ENCODE measurements at places on chromosomes 3 and 15. TPM values are rescaled to one million over a fixed set of nuclear protein-coding genes. Genes with fewer than 3 reads are reported as not detected.

Gene CCR3
- polyA plus RNA-seq: not detected

Gene ZNF662
- 1.5 TPM for polyA plus RNA-seq

Gene CLK3
- 60.9 TPM for polyA plus RNA-seq

Gene SLC51B
- polyA plus RNA-seq: 242 TPM

- no peak for DNase-seq
Observed at GRCh38 chr3:178964551-178964950, 107.1 kb downstream of the ZMAT3 start.

DNA sequence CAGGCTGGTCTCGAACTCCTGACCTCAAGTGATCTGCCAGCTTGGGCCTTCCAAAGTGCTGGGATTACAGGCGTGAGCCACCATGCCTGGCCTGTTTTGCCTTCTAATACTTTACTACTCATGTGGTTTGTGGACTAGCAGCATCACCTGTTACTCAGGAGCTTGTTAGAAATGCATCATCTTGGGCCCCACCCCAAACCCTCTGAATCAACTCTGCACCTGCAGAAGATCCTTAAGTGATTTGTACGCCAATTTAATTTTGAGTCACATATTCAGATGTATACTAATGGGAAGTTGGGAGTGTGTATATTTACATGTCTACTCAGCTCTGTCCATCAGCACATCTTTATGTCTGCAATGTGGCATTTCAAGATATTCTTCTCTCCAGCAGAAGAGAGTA is 6.1 kb downstream of the TBC1D21 start:
- no peak for DNase-seq

GRCh38 chr15:66494262-66494661 is 3.3 kb downstream of the SNAPC5 start:
- no peak for DNase-seq

DNA sequence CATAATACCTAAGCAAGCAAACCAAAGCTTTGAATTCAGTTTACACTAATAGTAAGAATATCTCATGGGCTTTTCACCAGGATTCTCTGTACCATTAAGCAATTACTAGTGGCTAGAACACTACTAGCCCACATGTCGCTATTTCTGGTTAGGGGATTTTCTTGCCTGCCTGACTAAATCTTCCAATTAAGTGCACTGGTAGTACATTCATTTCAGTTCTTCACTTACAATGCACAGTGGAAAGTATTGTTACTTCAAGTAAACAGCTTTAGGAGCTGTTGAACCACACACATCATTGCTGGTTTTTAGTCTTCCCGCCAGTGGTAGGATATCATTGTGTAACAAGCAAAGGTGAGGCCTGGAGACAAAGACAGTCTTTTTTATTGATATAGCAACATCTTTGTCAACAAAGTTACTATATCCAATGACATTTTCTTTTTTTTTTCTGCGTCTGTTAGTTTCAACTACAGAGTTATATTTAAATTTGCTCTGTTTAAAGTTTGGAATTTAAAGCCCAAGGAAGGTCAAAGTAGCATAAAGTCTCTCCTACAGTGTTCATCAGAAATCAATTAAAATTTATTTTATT is 826.8 kb upstream of the NR2F2 start:
- DNase-seq: no peak

GRCh38 chr15:70299931-70300869 is 202.5 kb upstream of the TLE3 start:
- DNase-seq: peak; percentile 92

GRCh38 chr3:49104427-49105291 is at the start of gene QARS1:
TSS of gene QARS1 (minus strand) at chr3:49104757. CDS start at chr3:49104733, 24 bp downstream.
- peak; percentile 95 for DNase-seq

- peak; percentile 70 for DNase-seq
Observed at GRCh38 chr3:73571238-73571794, 53.4 kb downstream of the PDZRN3 start.

- DNase-seq: no peak
Observed at GRCh38 chr3:190497811-190498210, 16.1 kb upstream of the IL1RAP start.

DNA sequence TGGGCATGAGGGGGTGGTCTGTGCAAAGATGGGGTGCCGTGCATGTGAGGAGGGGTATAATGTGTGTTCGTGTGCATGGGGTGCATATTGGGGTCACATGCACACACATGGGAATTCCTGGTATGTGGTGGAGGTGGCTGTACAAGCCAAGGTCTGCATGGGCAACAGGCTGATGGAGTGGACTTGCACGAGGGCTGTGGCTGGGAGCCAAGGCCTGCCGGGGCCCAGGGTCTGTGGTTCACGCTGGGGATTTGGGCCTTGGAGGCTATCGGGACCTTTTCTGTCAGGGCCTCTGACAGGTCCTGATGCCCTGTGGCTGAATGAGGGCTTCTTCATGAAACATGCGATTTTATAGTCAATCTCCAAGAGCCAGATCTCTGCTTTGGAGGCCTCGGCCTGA is 9.8 kb upstream of the PLXND1 start:
- no peak for DNase-seq

GRCh38 chr15:70156671-70157271 is 59.1 kb upstream of the TLE3 start:
- DNase-seq: peak; percentile 73

DNA sequence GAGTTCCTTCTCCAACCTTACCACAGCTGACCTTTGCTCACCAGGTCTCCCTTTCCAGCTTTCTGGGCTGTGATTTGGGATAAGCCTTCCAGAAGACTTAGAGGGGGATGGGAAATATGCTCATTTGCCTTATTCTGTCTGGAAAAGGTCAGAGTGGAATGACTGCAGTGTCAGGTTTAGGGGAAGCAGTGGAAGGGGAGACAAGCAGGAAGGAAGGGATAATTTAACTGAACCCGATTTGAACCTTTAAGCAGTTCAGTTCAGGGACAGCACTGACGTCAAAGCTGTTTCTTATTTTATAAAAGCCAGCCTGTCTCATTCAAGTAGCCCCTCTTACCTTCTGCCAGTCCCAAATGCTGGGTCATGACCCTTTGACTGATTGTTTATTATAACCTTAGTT is 418.4 kb upstream of the RARB start:
- no peak for DNase-seq

GRCh38 chr15:58545307-58546065 is 113.7 kb downstream of the LIPC start:
- no peak for DNase-seq

- DNase-seq: no peak
Observed at GRCh38 chr3:8854656-8855055, 85.2 kb upstream of the OXTR start.

DNA sequence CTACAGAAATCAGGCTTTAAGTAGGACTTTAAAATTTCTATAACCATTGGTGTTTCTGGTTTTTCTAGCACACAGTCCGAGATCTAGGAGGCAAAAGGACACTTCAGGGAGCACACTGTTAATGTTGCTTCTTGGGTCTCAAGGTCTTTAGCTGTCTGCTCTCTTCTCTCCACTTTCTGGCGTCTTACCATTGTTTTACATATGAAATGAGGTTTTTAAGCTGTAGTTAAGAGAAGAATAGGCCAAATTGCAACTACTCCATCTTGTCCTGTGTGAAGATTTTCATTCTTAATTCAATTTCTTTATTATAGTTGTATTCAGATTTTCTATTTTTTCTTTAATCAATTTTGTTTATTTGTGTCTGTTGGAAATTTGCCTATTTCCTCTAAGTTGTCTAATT is 151.4 kb downstream of the WNT7A start:
- DNase-seq: no peak

DNA sequence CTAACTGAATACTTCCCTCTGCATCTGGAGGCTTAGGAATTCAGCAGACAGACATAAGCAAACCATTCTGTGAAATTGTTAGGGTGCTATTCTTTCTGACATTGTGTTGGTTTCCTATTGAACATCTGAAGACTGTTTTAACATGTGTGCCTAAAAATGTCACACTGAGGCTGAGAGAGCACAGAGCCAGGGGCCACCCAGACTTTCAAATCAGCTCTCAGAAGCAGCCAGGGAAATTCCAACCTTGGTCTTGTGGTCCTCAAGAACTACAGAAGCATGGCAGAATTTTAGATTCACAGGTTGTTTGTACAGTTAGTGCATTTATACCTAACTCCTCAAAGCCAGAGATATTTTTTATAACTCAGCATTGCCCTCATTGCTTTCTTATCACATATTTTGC is 929.2 kb upstream of the CFAP20DC start:
- DNase-seq: no peak

DNA sequence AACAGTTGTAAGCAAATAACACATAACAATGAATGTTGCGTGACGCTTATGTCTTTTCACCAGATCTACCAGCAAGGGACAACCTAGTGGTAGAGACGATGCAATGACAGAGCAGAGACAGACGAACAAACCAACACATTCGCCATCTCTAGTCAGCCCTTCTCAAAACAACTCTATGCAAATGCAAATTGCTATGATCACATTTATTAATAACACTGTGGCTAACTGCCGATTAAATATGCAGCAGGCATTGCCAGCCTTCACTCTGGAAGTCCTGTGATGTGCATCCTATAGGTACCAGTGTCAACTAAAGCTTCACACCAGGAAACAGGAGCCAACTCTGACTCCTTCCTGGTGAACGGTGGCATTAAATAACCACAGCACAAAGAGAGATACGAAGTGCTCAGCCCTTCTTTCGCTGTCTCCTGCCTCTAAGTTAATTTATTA is 94.2 kb downstream of the FOXP1 start:
- DNase-seq: no peak

- peak; percentile 80 for DNase-seq
Observed at GRCh38 chr15:51162865-51163762, 68.4 kb upstream of the TNFAIP8L3 start.

GRCh38 chr3:155639462-155640055 is 105.3 kb downstream of the PLCH1 start:
- no peak for DNase-seq

- no peak for DNase-seq
Observed at GRCh38 chr3:178310949-178311348, 225.3 kb upstream of the KCNMB2 start.

DNA sequence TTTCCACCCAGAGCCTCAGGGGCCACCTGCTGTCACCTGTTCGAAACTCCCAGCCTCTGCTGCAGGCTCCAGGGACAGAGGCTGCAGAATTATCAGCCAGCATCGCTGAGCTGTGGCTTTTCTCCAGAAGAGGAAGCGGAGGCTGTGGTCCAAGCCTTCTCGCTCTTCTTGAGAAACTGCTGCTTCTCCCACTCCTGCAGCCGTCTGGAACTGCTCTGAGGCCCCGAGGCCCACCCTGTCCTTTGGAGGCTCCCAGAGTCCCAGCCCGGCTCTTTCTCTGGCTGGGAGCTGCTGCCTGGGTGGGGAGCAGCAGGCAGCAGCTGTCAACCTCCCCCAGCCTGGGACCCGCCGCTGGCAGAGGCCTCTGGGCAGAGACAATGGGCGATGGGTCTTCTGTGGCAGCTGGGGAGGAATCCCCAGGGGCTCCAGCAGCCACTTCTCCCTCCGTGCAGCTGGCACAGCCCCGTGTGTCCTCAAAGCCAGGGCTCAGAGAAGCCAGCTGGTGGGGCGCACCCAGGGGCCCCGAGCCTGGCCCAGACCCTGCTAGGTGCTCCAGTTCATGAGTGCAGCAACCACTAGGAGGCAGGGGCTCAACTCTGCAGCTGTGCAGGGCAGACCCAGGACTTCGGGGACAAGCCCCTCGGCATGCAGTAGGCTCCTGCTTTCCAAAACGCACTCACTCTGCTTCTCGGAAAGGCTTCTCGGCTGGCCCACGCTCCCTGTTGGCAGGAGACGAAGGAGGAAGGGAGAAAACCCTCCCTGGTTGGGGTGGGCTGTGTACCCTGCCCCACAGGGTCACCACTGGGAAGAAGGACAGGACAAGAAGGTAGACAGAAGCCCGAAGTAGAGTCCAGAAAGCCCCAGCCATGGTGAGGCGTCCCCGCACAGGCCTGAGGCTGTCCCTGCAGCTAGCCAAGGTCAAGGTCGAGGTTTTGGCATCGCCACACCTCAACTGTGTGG is 49.9 kb upstream of the FURIN start:
- DNase-seq: no peak

DNA sequence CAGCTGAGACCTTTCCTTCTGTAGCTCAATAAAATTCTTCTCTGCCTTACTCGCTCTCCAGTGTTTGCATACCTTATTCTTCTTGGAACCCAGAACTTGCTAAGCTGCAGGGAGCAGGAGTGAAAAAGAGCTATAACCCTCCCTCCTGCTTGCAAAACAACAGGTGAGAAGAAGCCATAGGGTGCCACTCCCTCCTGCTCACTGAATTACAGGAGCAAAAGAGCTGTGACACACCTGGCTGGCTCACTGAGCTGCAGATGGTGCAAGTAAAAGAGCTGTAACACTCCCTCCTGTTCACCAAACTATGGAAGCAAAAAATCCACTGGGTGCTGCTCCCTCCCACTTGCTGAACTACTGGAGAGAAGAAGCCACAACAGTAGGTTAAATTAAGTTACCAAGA is 44.2 kb upstream of the C2CD4B start:
- peak; percentile 18 for DNase-seq

DNA sequence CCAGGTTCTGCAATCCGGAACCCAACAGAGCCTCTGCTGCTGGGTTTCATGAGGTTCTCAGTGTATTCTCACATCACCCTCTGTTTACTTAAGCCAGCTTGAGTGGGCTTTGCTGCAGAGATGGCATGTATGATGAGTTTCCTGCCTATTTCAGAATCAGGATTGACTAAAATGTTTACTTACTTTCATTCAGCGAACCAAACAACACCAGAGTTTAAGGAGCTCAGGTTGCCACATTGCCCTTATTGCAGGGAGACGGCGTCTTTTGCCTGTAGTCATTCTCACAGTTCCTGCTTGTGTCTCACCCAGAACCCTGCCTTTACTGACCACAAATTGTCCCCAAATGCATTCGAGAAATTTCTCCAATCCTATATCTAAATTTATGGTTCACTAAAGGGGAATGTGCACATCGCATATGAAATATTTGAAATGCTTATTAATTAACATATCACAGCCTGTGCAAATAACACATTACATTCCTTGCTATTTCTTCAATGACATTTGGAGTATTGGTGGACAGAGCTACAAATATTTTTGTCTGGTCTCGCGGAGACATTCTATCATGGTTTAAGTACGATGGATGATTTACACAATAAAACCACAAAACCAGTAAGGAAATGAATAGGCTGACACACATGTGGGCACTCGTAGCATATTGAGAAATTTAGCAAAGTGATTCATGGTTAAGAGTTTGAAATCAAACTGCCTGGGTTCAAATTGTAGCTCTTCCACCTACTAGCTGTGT is 377.2 kb upstream of the CFAP20DC start:
- DNase-seq: no peak

DNA sequence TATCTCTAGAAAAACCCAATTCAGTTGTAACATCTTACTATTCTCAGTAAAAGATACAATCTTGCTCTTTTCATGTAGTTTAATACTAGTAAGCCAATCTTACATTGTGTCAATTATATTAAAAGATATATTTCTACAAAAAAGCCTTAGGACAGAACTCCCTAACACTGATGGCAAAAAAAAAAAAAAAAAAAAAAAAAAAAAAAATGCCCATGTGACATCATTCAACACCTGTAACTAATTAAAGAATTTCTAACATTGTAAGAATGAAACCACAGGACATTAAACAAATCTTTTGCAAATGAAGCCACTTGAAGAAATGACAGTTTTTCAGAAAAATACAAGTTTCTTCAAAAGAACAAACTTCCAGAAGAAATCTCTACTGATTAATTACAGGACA is 119.8 kb downstream of the SUCLG2 start:
- DNase-seq: no peak
